ENCODE measurements at places on chromosomes 13 and 19. TPM values are rescaled to one million over a fixed set of nuclear protein-coding genes. Genes with fewer than 3 reads are reported as not detected.

DNA sequence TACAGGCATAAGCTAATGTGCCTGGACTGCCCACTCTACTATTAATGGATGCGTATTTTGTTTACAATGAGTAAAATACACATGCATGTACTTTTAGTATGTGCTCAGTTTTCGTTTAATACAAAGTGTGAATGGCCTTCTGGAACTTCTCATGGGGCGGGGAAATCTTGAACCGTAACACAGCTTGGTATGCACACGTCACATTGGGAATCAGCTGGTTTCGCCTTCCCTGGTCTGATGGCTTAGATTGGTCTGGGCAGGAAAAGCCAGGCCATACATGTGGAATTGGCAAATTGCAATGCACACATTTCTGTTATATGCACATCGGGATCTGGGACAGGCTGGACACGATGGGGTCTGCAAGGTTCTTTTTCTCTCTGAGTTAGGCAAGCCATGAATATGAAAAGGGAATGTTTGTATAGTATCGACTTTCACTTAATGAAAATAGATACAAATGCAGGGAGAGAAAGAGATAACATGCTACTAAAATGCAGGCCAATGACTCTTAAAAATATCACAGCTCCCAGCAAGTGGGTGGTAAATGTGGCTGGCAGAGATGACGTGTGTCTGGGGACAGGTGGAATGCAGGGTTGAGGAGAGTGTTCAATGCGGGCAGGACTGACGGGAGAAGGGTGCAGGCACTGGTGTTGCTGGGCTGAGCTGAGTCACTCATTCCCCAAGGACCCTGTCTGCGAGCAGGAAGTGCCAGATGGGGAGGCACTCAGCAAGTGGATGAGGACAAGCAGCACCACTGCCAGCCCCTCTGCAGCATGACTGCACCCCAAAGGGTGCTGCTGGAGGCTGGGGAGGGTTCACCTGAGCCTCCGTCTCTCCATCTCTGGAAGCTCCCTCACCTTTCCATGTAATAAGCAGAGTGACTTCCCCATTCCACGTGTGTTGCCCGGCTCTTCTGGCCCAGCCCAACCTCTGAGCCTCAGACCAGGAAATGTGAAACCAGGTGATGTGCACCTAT lies 204.0 kb upstream of the GPR12 start:
- DNase-seq: no peak

- DNase-seq: no peak
These were observed 13.0 kb upstream of the SOX1 start for GRCh38 chr13:112053744-112054615.

GRCh38 chr13:98236197-98236596 lies 59.1 kb upstream of the RNF113B start:
- DNase-seq: no peak

- DNase-seq: peak; percentile 61
These were observed 20.7 kb downstream of the SH3GL1 start for GRCh38 chr19:4379383-4380253.

DNA sequence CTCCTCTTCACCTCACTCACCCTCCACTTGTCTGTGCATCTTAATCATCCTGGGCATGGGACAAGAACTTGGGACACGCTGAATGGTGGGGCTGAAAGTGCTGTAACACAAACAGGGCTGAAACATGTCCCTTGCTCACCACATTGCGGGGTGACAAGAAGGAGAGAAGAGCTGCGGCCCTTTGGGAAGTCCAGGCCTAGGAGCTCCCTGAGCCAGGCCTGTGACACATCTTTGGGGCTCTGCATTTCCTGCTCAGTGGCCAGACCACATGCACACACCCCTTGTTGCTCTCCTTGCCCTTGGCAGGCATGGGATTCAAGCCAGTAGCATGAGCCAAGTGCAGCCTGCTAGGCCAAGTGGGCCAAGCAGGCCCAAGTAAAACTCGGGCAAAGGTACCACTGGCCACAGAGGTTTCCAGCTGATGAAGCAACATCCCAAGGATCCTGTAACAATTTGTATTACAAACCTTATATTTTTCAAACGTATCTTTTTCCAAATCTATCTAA lies 1384.3 kb upstream of the PCDH20 start:
- no peak for DNase-seq

DNA sequence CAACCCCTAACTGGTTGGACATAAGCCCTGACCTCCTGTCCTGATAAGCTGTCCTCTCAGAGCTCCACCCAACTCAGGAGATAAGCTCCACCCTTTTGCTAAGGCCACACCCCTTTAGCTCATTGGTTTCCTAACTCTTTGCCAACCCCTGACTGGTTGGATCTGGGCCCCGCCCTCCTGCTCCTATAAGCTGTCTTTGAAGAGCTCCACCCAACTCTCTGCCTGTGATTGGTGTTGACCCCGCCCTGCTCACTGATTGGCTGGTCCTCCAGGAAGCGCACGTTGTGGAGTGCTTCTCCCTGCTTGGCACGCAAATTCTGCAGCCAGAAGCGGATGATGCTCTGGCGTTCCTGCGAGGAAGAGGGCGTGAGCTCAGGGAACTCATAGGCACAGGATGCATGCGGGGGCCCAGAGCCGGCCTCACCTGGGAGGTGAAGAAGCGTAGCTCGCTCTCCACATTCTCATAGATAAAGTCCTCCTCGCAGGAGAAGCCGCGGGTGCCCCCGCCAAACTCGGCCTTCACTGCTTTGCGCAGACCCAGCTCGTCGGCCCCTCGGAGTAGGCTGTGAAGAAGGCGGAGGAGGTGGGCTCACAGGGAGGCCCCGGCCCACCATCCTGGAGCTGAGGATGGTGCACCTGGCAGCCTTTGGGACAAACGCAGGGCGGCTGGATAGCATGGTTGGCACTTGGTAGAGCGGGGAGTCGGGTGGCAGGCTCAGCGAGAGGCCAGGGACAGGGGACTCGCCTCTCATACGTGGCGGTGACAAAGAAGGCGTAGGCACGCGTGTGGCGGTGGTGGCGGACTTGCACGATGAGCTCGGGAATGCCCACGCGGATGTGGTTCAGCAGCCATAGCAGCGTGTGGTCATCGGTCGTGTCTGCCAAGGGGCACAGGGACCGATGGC lies 1.7 kb downstream of the ANO8 start:
- DNase-seq: peak; percentile 68

DNA sequence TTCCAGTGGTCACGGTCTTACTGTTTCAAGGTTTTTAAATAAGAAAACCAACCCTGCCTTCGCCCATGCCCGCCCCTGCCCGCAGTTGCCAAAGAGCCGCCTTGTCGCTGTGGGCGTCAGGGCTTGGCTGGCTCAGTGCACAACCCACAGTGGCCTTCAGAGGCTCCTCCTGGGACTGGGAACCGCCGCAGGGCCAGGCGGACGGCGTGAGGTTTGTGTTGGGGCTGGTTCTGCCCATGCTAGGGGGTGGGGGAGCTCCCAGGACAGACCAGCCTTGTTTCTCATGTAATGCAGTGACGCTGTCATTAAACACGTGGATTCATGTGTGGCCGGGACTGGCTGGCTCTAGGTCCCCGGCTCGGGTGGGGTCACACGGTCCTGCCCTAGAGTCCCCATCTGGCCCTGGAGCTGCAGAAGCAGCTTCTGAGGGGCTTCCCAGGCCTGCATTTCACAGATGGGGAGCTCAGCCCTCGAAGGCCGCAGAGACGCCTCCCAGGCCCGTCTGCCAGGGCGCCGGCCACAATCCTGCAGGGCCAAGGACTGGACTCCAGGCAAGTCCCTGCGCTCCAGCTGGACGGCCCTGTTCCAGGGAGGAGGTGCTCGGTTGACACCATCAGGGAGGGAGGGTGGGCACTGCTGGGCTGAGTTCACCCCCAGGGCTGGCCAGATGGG lies 2.4 kb upstream of the TEKTIP1 start:
- DNase-seq: no peak

- DNase-seq: peak; percentile 45
These were observed 5.3 kb upstream of the CSNK1G2 start for GRCh38 chr19:1935484-1936208.

DNA sequence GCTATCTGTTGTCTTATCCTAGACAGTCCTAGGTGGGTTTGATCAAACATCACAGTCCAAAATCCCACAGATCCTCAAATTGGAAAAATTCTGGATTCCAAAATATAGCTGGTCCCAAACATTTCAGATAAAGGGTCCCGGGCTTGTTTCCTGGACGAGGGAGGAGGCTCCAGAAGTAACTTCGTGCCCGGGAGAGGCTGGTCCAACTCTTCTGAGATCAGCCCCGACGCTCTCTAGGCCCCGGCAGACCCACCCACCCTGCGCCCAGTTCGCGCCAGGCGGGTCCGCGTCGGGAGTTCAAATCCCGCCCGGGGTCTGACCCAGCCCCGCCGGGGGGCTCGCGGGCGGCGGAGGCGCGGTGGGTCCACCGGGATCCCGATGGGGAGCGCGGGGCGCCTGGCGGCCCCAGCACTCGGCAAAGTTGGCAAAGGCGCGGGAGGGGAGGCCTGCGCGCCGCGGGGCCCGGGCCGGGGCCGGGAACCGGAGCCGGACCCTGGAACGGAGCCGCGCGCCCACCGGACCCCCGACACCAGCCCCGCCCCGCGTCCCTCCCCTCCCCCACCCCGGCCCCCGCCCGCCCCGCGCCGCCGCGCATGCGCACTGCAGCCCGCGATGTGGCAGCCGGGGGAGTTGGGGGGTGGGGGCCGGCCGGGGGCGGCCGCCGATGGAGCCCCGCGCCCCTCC lies 513 bp downstream of the MIER2 start:
- DNase-seq: peak; percentile 22

GRCh38 chr19:31759359-31759758 lies 410.1 kb upstream of the TSHZ3 start:
- no peak for DNase-seq

The PEAK3 gene
- not detected for total RNA-seq

The PRRG2 gene
- total RNA-seq: 1.5 TPM

The GFY gene
- total RNA-seq: not detected

The TMPRSS9 gene
- total RNA-seq: not detected

The LENG1 gene
- total RNA-seq: 4.7 TPM

The FPR3 gene
- total RNA-seq: not detected

The NDUFS7 gene
- total RNA-seq: 117 TPM

The IRGC gene
- not detected for total RNA-seq
